Adrenal gland (tissue), 19 donors: ENCODE measurements at places on chromosomes 2 and 18.

DNA sequence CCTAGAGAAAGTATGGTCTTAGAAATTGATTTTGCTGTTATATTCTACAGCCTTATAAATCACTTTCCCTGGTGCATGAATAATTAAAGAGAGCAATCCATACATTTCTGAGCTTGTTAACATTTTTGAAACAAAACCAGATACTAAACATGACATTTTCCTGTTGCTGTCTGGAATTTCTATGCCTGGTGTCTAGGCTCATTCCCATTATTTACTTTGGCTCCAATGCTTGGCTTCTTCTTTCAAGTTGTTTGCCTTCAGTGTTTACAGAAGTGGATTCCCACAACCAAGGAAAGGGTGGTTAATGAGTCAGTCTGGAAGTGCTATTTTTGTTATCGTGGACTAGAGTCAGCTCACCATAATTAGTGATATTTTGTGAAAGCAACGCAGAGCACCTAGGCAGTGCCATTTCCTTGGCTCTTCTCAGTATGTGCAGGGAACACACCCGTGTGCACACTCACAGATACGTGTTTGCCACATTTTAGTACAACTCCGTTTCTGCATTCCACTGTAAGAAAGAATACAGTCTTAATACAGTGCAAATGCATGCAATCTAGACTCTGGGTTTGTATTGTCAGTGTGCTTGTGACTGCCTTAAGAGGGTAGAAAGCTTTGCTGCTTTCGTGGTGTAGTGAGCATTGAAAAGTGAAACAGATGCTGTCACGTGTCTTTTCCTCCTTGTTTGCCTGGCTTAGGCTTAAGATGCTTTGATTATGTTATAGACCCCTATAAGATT, 185.0 kb upstream of the RASGRP3 start:
- no peaks in the 10 kb centered on the region for H3K36me3 ChIP-seq
- no peaks in the 10 kb centered on the region for H3K27me3 ChIP-seq
- H3K4me3 ChIP-seq, result no peak overlapping the region

DNA sequence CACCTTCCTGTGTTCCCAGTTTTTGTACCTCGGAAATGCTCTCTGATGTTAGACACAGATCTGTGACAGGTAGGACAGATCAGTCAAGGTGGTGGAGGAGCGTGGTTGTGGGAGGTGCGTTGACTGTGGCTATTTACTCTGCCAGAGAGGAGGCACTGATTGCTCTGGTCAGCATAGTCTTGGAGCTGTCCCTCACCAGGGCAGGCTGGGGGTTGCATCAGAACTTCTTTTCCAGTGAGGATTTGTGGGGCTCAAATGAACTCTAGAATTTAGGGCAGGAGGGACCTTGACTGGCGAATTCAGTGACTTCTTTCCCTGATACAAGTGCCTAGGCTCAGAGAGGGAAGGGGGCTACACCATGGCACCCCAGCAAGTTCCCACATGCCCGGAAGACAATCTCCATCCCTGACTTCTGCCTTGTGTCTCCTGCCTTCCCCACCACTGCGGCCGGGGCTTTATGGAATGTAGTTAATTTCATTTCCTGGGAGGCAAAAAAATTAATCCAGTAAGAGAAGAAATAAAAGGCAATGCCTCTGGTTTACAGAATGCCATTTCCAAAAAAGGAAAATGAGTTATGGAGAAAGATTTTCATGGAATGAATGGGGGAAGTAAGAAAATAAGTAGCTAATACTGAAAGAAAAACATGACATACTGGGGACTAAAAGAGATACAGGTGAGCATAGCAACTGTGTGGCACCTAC, 26.1 kb downstream of the NIFK start:
- H3K27ac ChIP-seq, result no peak overlapping the region
- H3K36me3 ChIP-seq, result no peaks in the 10 kb centered on the region
- DNase-seq, result no peak
- no peaks in the 10 kb centered on the region for H3K4me1 ChIP-seq

- no peaks in the 10 kb centered on the region for H3K27me3 ChIP-seq
- no peak for DNase-seq
- no peaks in the 10 kb centered on the region for H3K36me3 ChIP-seq
- H3K27ac ChIP-seq, result no peak overlapping the region
- H3K4me1 ChIP-seq, result no peaks in the 10 kb centered on the region
- H3K4me3 ChIP-seq, result no peak overlapping the region
Observed at GRCh38 chr2:59029058-59029457, 787.9 kb upstream of the FANCL start.

- H3K36me3 ChIP-seq, result peaks cover 3% of the 10 kb centered on the region
- H3K4me1 ChIP-seq, result no peaks in the 10 kb centered on the region
- H3K4me3 ChIP-seq, result no peak overlapping the region
- no peak for DNase-seq
- H3K27me3 ChIP-seq, result no peaks in the 10 kb centered on the region
Observed at GRCh38 chr2:230042195-230042594, 26.5 kb downstream of the SLC16A14 start.

GRCh38 chr18:54926593-54927325, 32.5 kb downstream of the CCDC68 start:
- H3K27ac ChIP-seq, result no peak overlapping the region
- H3K27me3 ChIP-seq, result no peaks in the 10 kb centered on the region
- H3K36me3 ChIP-seq, result no peaks in the 10 kb centered on the region
- H3K4me1 ChIP-seq, result no peaks in the 10 kb centered on the region
- DNase-seq, result no peak

DNA sequence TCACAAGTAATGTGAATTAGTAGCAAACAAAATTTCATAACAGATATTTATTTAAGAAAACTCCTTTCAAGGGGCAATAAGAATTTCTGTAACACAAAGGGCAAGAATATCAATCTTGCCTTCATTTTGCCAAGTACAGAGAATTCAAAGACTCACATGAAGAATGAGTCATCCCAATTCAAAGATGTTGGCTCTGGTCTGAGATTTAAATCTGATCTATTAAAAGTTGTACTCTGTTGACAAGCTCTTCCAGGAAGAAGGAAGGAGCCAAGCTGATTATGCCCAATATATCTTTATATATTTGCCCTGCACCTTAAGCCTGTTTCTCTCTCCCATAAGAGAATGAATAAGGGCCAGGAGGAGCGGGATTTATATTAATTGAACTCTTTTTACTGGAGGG, 55.9 kb upstream of the RPE start:
- H3K4me3 ChIP-seq, result no peak overlapping the region
- DNase-seq, result no peak
- H3K36me3 ChIP-seq, result no peaks in the 10 kb centered on the region

DNA sequence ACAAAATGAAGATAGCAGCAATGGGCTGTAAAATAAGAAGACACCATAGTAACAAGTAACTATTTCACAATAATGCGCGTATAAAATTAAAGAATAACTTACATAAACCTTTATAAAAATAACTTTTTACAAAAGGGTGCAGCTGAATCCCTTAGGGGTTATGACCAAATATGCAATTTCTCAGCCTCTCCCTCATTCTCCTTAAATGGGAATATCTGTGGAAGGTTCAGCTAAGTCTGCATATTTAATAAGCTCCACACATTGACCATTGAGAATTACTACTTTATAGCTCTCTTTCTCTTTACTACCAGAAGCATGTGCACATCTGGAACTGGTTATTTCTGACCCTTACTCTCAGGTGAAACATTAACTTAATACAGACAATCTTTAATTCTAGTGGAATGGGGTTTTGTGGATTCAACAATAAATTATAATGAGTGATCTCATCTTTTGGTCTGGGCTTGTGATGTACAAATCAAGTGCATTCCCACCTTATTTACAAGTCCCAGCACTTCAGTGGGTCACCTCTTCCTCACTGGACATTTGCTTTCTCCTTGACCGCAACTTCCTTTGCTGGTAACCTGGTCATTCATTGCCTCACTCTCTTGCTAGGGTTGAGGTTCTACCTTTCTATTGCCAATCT, 15.7 kb downstream of the ARHGAP15 start:
- H3K36me3 ChIP-seq, result no peaks in the 10 kb centered on the region
- H3K4me1 ChIP-seq, result no peaks in the 10 kb centered on the region
- no peak overlapping the region for H3K4me3 ChIP-seq
- no peaks in the 10 kb centered on the region for H3K27me3 ChIP-seq
- no peak overlapping the region for H3K27ac ChIP-seq
- no peak for DNase-seq

DNA sequence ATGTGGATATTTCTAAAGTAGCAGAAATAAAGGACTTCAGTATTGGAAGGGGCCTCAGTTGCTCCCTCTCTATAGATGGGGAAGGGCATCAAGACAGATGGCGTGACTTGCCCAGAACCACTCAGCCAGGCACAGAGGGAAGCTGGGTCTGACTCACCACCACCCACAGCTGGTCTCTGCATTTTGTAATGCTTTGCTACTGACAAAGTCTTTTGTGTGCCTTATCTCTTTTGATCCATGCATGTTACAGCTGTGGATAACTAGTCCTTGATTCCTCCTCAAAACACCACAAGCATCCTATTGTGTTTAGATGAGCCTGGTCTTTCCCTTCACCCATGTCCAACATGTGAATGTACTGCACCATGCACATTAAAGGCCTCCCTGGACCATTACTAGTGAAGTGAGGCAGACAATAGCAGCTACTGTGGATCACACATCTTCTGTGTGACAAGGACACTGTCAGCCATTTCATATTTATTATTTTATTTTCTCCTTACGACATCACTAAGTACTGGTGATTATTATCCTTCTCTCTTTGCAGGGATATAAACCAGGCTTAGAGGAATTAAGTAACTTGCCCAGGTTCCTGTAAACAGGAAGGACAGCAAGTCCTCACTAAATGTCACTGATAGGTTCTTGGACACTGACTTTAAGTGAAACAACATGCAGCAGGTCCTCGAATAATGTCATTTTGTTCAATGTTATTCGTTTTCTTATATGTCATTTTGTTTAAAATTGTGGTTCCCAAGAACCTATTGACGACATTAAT, 29.6 kb upstream of the IL37 start:
- H3K4me1 ChIP-seq, result no peaks in the 10 kb centered on the region
- H3K36me3 ChIP-seq, result no peaks in the 10 kb centered on the region
- H3K4me3 ChIP-seq, result no peak overlapping the region
- H3K27me3 ChIP-seq, result no peaks in the 10 kb centered on the region

DNA sequence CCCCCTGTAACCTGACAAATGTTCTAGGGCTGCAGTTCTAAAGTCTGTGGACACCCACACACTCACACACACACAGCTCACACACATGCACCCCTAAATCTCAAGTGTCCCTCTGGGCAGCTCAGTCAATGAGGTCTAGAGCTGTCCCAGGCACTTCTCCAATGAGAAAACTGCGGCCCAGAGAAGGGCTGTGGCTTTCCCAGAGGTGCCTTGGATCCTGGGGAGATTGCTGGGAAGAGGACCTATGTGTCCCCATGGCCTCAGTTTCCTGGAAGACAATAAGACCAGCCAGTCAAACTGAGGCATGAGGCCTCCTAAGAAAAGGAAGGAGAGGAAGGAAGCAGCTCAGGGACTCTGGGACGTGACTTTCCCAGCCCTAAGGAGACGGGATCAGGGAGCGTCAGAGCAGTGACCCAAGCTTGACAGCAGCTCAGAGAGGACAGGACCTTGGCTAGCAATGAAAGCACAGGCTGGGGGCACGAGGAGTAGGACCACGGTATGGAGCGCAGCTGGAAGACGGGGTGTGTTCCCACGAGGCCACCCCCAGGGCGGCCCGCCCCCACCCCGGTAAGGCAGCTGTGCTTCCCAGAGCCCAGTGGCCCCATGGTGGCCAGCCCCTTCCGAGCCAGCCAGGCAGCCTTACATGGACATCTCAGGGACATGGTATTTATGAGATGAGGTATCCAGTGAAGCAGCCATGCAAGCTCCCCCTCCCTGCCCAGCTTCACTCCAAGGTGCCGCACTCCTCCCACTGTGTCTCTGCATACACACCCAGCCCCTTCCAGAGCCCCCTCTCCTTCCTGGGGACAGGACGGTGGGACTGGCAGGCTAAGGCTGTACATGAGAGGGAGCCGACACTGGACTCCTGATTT, 46.0 kb downstream of the TNS1 start:
- H3K4me3 ChIP-seq, result no peak overlapping the region
- DNase-seq, result peak; percentile 68

- H3K36me3 ChIP-seq, result no peaks in the 10 kb centered on the region
- no peak overlapping the region for H3K4me3 ChIP-seq
- no peak overlapping the region for H3K27ac ChIP-seq
- no peaks in the 10 kb centered on the region for H3K27me3 ChIP-seq
- no peaks in the 10 kb centered on the region for H3K4me1 ChIP-seq
Observed at GRCh38 chr2:12847694-12848575, 131.2 kb downstream of the TRIB2 start.

- no peaks in the 10 kb centered on the region for H3K27me3 ChIP-seq
- H3K27ac ChIP-seq, result no peak overlapping the region
- DNase-seq, result no peak
- H3K36me3 ChIP-seq, result no peaks in the 10 kb centered on the region
Observed at GRCh38 chr2:205002390-205002789, 457.1 kb downstream of the PARD3B start.

- H3K27ac ChIP-seq, result no peak overlapping the region
- no peaks in the 10 kb centered on the region for H3K27me3 ChIP-seq
- no peaks in the 10 kb centered on the region for H3K4me1 ChIP-seq
- no peaks in the 10 kb centered on the region for H3K36me3 ChIP-seq
- no peak for DNase-seq
Observed at GRCh38 chr18:10410472-10411308, 43.7 kb upstream of the APCDD1 start.

- no peaks in the 10 kb centered on the region for H3K4me1 ChIP-seq
- no peak overlapping the region for H3K27ac ChIP-seq
- DNase-seq, result peak; percentile 14
- H3K27me3 ChIP-seq, result no peaks in the 10 kb centered on the region
- H3K36me3 ChIP-seq, result no peaks in the 10 kb centered on the region
- H3K4me3 ChIP-seq, result no peak overlapping the region
Observed at GRCh38 chr2:168119515-168120141, 127.8 kb downstream of the STK39 start.

- no peak overlapping the region for H3K4me3 ChIP-seq
- no peak overlapping the region for H3K27ac ChIP-seq
- peaks cover 25% of the 10 kb centered on the region for H3K27me3 ChIP-seq
- H3K36me3 ChIP-seq, result no peaks in the 10 kb centered on the region
- DNase-seq, result no peak
Observed at GRCh38 chr2:240670402-240670801, 12.3 kb downstream of the AQP12B start.

- no peak overlapping the region for H3K4me3 ChIP-seq
- no peak overlapping the region for H3K27ac ChIP-seq
- no peaks in the 10 kb centered on the region for H3K36me3 ChIP-seq
- no peak for DNase-seq
- H3K27me3 ChIP-seq, result no peaks in the 10 kb centered on the region
Observed at GRCh38 chr2:122660786-122661634, 905.6 kb downstream of the TSN start.
